ENCODE measurements at places on chromosomes 3 and 15.

DNA sequence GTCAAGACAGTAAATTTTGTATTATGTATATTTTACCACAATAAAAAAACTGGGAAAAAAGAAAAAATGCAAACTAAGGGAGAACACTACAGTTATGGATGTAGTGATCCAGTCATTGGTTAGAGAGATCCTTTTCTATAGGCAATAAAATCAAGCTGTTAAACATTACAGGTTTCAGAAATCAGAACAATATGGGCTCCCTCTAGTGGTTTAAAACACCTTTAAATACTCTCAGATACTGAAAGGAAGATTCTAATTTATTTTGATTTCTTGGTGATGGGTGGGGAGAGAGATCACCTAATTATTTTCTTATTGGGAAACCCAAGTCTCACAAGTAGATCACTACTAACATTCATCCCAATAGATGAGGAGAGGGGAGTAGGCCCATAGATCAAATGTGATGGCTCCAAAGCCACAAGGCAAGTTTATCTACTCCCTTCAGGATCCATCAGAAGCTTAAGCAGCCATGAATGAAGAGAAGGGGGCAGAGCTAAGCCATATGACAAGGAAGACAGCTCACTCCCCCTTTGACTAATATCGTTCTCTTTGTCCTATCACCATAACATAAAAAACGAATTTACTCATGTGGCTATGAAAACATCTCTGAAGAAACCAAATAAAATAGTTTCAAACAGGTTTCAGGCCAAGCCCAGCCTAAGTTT, 118.6 kb downstream of the ANO10 start:
- H3K27ac ChIP-seq: no peak overlapping the region
- H3K4me1 ChIP-seq: no peaks in the 10 kb centered on the region
- H3K36me3 ChIP-seq: peaks cover 3% of the 10 kb centered on the region
- no peak overlapping the region for H3K4me3 ChIP-seq
- DNase-seq: no peak

GRCh38 chr3:177441813-177442646, 244.7 kb upstream of the TBL1XR1 start:
- no peaks in the 10 kb centered on the region for H3K4me1 ChIP-seq
- H3K27me3 ChIP-seq: no peaks in the 10 kb centered on the region
- H3K36me3 ChIP-seq: no peaks in the 10 kb centered on the region
- DNase-seq: no peak
- H3K4me3 ChIP-seq: no peak overlapping the region

DNA sequence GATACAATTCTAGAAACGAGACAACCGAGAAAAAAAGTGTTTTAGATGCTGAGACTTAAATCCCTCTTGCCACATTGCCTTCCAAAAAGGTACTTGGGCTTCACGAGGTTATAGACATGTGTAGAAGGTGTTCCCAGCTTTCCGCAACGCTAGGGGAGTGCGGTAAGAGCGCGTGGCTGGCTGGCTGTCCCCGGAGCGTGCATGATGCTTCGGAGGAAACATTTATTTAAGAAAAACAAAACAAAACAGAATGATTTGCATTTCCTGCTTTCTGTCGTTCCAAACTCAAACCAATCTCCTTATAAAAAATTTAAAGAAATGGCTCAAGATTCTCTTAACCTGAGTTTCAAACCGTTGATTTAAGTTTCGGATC, 841 bp downstream of the SLC6A20 start:
- no peaks in the 10 kb centered on the region for H3K36me3 ChIP-seq
- peaks cover 10% of the 10 kb centered on the region for H3K4me1 ChIP-seq
- H3K27ac ChIP-seq: no peak overlapping the region
- peak overlapping the region; percentile 32 for H3K4me3 ChIP-seq

- H3K27me3 ChIP-seq: no peaks in the 10 kb centered on the region
- no peaks in the 10 kb centered on the region for H3K36me3 ChIP-seq
- H3K27ac ChIP-seq: no peak overlapping the region
- H3K4me1 ChIP-seq: no peaks in the 10 kb centered on the region
- no peak for DNase-seq
- H3K4me3 ChIP-seq: no peak overlapping the region
Measured at GRCh38 chr15:97525809-97526208, 434.7 kb upstream of the ARRDC4 start.

- no peaks in the 10 kb centered on the region for H3K36me3 ChIP-seq
- DNase-seq: no peak
- no peaks in the 10 kb centered on the region for H3K4me1 ChIP-seq
- H3K27me3 ChIP-seq: no peaks in the 10 kb centered on the region
- H3K27ac ChIP-seq: no peak overlapping the region
Measured at GRCh38 chr15:61092361-61093157, 136.5 kb downstream of the RORA start.
